Activated CD4-positive, CD25-positive, alpha-beta regulatory T cell (primary cell): ENCODE measurements at places on chromosomes 2 and 18.

GRCh38 chr2:45728458-45728942, 77.0 kb downstream of the PRKCE start:
- DNase-seq: no peak

- DNase-seq: no peak
These were observed 176.8 kb upstream of the CELF4 start for GRCh38 chr18:37742436-37742835.

GRCh38 chr2:226995625-226996041, 159.8 kb downstream of the RHBDD1 start:
- no peak for DNase-seq

DNA sequence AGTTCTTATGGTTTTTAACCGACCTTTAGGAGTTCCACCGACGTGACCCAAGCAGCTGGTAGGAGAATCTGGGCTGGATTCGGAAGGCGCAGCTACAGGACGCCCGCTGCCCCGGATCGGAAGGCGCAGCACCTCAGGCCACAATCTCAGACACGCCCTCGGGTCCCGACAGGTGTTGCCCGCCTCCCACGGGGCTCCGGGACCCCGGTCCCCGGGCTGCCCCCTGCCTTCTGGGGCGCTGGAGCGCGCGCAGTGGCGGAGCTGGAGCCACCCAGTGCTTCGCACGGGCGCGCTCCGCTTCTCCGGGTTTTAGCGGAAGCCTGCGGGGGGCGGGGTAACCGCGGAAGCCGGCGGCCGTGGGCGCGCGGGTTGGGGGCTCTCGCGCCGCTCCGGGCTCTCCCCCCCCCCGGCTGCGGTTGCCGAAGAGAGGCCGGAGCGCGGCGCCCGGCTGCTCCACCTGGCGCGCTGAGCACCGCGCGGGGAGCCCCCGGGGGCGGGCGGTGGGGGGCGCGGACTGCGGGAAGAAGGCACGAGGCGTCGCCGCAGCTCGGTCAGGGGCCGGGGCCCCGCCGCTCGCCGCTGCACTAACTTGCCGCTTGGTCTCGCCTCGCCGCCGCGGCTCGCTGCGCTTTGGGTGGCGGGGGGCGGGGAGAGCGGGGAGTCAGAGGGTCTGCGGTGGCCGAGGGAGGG, 718.8 kb downstream of the DPP10 start:
- no peak for DNase-seq

DNA sequence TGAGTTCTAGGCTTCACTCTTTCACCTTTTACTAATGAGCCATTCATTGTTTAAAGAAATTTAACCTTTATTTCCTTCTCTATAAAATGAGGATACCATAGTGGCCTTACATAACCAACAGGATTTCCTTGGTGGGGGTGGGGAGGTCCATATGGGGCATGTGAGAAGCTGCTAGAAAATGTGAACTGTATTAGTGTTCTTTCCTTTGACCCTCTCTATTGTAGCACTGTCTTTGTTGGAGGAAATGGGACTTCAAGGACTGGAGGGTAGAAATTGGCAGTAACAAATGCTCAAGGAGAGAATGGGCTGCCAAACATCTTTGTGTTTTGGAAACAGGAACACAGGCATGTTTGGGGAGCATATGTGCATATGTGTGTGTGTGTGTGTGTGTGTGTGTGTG, 468.7 kb upstream of the ZEB2 start:
- DNase-seq: no peak

- DNase-seq: no peak
These were observed 130.0 kb upstream of the GPC1 start for GRCh38 chr2:240305369-240305962.

GRCh38 chr2:33321236-33321771, 155.1 kb upstream of the RASGRP3 start:
- DNase-seq: no peak

DNA sequence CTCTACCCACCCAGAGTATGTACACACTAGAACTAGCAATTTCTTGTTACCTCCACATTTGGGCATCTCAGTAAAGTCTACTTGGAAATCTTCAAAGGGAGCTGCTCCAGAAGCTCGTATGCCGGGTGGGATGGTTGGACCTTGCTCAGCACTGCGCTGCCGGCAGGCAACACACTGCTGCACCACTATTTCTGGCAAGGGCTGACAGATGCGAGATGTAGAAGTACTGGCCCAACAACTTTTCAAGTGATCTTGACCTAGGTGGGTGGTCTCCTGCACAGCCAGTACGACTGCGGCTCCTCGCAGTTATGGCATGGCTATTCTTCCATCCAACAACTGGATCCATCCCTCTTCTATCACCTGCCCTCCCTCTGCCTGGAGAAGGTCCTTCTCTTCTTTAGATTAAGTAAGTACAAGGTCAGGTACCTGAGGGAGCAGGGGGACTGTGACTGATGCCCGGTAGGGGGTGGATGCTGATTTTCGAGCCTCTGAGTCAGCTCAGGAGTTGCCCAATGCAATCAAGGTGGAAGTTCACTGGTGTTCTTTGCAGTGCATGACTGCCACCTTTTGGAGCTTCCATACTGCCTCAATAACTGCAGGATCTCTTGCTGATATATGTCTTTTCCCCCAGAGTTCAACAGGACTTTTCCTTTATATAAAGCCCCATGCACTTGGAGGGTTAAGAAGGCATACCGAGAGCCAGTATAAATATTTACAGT, 100.4 kb upstream of the SLC1A4 start:
- no peak for DNase-seq

- no peak for DNase-seq
These were observed 1.0 kb upstream of the TCF4 start for GRCh38 chr18:55588870-55589595.

GRCh38 chr2:12288048-12288447, 428.7 kb upstream of the TRIB2 start:
- no peak for DNase-seq

DNA sequence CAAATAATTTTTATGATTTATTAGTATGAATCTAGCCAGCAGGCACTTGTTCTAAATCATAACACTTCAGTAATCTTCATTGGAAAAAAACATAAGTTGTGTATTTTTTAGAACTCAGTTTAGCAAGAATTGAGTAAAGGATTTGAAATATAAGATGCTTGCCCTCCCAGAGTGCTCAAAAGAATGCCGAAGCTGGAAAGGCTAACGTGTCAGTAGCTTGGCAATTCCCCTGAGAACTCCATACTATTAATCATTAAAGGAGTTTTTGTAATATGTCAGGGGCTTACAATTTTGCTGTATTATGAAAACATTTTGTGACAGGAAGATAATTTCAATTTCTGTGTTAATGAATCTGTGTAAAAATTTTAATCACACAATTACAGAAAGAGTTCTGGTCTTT, 122.7 kb downstream of the GULP1 start:
- no peak for DNase-seq

GRCh38 chr2:73156539-73157124, 43.9 kb upstream of the RAB11FIP5 start:
- no peak for DNase-seq

DNA sequence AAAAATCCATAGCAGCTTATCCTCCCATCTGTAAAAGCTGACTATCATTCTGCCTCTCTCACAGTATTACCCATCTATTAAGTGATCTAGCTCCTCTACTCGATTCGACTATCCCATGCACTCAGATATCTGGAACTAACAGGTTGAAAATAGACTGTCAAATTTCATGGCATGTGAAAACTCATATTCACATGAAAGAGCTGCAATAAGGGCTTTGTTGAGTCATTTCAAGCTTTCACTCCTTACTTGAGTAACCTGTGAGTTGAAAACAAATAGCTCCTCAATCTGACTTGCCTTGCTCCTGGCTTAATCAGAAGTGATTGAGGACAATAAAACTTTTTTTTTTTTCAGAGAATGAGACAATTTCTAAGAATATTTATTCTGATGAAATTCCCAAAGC, 192.4 kb upstream of the ERBB4 start:
- DNase-seq: no peak

DNA sequence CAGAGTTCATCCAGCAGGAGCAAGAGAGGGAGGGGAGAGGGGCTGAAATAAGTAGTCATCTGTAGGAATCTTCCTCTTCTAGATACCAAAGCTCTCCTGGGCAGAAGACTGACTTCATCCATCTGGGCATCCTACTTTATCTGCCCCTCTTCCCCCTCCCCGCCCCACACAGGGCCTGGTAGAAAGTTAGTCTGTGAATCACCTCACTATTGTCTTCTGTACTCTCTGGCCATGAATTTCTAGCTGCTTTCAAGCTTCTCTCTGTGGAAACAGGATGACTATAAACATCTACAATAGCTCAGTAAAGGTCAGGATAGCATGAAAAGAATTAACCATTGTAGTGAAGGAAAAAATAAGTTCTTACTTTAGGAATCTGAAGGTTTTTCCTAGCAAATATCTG, 47.7 kb upstream of the RNU4ATAC start:
- DNase-seq: no peak

- DNase-seq: no peak
These were observed 43.5 kb downstream of the ASAP2 start for GRCh38 chr2:9250091-9250490.

DNA sequence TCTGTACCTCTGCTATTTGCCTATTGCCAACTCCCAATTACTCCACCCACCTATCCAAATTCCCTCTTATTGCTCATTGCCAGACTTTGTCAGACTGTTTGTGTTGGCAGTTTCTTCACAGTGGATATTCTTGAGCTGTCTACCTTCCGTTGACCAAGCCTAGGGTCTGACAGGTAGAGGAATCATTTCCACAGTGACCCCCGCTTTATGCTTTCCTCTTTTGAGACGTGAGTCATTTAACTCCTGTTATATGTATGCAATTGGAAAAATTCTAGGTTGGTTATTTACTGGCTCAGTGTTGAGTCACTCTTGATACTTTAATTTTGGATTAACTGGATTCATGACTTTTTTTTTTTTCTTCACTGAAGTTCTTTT, 187.7 kb downstream of the IRS1 start:
- no peak for DNase-seq

DNA sequence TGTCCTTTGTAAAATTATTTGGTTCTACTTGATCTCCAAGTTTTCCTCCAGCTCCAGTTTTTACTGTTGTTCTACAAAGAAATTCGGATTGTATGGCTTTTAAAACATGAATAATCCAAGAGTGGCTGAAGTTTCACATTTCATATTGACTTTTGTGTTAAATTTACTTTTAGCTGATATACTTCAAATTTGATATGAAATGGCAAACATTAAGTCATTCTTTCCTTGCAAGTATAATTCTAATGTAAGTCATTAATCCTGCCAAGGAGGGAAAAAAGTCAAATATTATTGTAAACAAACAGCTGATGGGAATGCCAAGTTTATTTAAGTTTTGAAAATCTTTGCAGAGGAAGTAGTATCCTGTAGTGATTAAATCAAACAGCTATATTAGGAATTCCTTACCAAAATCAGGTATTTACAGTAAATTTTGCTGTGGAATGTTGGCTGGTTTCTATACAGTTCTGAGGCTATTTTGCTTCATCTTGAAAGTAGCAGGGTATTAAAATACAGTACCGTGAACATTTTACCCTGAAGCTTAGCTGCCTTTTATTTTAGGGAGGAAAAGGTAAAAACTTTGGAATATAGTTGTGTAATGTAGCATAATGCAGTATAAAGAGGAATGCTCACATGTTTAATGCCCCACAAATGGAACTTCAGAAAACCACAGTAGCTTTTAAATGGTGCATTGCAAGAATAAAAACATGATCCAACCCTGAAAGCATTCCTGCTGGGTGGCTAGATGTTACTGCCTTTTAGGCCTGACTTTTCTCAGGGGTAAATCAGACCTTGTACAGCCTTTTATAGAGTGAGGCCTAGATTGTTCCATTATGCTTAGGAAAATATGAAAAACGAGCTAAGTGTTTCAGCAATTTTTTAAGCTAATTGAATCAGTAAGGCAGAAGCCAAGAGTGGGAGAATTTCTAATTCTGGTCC, 62.7 kb upstream of the NT5C1B start:
- no peak for DNase-seq

DNA sequence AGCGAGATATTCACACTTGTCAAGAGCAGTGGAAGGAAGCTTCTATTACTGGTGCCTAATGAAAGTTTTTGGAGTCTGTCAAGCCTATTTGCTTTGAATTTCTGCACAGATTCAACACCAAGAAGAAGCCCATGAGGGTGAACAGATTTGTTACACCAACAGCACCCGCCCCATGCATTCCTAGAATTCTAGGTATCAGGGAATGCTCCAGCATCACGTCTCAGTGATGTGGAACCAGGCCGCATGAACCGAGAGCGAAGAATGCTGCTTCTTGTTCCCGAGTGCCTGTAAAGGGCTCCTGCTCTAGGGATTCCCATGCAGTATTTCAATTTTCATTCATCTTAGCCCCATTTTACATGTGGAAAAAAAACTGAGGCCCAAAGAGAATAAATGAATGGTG, 69.7 kb downstream of the KCNF1 start:
- DNase-seq: no peak

- DNase-seq: no peak
These were observed 46.1 kb downstream of the CDCA7 start for GRCh38 chr2:173400760-173401159.

- no peak for DNase-seq
These were observed 30.2 kb downstream of the ARHGAP25 start for GRCh38 chr2:68764806-68765311.

DNA sequence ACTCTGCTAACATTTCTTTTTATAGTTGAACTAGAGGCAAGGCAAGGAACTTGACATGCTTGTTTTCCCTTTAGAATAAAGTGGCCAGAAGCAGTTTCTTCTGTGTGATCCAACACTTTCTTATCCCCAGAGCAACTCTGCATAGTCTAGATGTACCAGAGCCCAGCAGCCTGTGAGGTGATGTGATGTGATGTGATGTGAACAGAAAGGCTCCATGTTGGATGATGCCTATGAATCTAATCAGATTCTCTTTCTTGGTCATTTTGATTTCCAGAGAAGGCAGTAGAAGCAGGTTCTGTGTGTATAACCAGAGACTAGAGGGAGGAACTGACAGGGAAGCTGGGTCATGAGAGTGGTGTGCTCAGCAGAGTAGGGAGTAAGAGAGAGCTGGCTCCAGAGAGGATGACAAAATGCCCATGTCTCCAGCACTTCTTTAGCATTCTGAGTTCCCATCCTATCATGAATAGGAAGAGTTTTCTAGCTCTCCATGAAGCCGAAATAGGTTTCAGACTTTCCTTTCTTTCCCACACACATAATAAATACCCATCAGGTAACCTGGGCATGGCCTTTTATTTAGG, 31.0 kb upstream of the PTH2R start:
- DNase-seq: no peak

DNA sequence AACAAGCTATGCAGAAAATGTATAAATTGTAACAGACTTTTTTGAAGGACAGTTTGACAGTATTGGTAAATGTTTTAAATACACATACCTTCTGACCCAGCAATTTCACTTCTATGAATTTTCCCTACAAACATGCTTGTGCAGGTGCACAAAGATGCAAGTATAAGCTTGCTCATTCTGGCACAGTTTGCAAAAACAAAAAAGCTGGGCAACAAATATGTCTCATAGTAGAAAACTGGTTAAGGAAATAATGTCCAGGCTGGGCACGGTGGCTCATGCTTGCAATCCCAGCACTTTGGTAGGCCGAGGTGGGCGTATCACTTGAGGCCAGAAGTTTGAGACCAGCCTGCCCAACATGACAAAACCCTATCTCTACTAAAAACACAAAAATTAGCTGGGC, 96.9 kb upstream of the NEDD4L start:
- no peak for DNase-seq
